AG08396 (cell line): ENCODE measurements at places on chromosomes 13 and 19.

GRCh38 chr13:51682686-51683085 lies 98.4 kb downstream of the WDFY2 start:
- no peak for DNase-seq

- peak; percentile 82 for DNase-seq
Observed at GRCh38 chr19:49145573-49146407, 9.4 kb downstream of the HRC start.

- DNase-seq, result peak; percentile 43
Observed at GRCh38 chr19:13881692-13882418, 4.9 kb downstream of the NANOS3 start.

DNA sequence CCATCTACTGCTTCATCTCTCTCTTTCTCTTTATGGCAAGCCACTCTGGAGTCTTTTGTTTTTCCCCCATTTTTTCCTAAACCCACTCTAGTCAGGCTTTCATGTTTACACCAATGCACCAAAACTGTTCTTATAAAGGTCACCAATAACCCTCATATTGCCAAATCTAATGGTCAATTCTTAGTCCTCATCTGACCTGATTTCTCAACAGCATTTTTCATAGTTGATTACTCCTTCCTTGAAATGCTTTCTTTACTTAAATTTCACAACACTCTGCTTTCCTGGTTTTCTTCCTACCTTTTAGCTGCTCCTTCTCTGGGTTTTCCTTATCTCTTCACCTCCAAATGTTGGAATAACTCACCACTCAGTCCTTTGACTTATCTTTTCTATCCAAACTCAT lies 47.9 kb downstream of the MICU2 start:
- DNase-seq, result no peak

DNA sequence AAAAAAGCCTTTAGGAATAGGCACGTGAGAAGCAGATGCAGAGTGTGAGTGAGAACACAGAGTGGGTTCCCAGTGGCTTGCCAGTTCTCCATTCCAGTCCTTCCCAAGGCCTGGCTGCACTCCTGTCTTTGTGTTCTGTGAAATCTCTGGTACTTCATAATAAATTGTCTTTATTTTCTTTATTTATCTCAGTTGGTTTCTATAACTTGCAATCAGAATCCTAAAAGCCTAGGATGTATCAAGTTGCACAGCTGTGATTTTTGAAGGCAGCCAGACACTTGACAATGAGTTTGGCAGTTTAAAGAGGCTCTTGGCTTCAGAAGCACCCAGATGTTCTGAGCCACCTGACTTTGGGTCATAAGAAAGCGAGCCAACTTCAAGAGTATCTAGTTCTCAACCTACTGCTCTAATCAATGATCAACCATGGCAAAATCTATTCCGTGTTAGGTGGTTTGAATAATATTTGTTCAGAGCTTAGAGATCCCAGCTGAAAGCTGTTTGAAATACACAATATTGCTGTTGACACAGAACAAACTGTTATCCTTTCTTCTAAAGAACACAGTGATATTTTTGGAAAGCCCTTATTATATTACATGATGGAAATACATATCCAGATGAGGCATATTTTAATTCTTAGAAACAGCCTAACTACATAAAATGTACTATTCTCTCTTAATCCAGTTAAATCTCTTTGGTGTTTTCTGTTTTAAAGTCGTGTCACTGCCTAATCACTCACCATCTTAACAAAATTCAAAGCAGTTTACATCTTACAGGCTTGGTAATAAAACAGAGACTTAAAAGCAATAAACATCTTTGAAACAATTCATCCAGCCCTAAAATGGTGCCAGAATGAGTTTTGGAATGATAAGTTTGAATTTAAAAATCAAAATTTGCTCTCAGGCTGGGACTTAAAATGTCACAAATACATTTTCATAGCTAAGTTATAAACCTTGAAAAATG lies 483.0 kb upstream of the NBEA start:
- DNase-seq, result no peak

DNA sequence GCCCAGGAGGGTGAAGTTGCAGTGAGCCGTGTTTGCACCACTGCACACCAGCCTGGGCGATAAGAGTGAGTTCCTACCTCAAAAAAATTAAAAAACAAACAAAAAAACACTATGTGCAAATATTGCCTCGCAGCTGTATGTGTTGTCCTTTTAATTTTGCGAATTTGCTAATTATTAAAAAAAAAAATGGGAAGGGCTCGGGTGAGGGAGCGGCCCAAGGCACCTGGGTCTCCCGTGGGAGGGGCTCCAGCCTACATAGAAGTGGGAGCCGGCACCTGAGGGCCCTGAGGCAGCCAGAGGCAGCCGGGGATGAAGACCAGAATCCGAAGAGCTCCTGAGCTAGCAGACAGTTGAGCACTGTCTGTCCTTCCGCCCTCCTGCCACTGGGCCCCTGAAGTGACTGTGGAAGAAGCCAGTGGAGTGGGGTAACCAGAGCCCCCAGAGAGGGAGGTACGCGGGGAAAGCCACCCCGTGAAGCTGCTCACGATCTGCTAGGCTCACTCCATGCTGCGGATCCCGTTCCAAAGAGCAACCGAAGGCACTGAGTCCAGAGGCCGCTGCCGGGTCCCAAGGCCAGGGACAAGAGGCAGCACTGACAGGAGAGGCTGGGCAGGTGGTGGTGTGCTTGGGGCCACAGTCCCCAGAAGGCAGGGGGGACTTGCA lies 6.5 kb downstream of the IZUMO4 start:
- no peak for DNase-seq

GRCh38 chr19:13974073-13974472 lies 21.8 kb downstream of the DCAF15 start:
- DNase-seq, result no peak

- DNase-seq, result peak; percentile 47
Observed at GRCh38 chr19:58001895-58002369, 688 bp downstream of the ZNF606 start.

DNA sequence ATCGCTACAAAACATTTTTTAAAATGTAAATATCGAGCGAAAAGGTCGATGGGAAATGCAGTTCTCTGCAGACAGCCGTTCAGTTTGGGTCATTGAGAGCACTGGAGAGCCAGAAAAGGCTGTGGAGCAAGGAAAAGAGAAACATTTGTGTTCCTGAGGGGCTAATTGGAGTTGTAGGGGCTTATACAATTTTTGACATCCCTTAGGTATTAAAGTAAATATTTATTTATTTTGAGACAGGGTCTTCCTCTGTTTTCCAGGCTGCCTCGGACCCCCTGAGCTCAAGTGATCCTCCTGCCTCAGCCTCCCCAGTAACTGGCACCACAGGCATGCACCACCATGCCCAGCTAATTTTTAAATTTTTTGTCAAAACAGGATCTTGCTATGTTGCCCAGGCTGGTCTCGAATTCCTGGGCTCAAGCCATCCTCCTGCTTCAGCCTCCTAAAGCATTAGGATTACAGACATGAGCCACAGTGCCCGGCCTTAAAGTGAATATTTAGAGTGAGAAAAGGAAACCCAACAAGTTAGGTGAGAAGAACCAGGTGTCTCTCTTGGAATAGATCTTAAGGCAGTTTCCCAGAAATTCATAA lies 825 bp upstream of the YIF1B start:
- DNase-seq, result no peak

- DNase-seq, result peak; percentile 75
Observed at GRCh38 chr13:52411629-52412028, 5.7 kb upstream of the THSD1 start.

GRCh38 chr19:18194554-18195238 lies 1.7 kb downstream of the MPV17L2 start:
- DNase-seq, result no peak

DNA sequence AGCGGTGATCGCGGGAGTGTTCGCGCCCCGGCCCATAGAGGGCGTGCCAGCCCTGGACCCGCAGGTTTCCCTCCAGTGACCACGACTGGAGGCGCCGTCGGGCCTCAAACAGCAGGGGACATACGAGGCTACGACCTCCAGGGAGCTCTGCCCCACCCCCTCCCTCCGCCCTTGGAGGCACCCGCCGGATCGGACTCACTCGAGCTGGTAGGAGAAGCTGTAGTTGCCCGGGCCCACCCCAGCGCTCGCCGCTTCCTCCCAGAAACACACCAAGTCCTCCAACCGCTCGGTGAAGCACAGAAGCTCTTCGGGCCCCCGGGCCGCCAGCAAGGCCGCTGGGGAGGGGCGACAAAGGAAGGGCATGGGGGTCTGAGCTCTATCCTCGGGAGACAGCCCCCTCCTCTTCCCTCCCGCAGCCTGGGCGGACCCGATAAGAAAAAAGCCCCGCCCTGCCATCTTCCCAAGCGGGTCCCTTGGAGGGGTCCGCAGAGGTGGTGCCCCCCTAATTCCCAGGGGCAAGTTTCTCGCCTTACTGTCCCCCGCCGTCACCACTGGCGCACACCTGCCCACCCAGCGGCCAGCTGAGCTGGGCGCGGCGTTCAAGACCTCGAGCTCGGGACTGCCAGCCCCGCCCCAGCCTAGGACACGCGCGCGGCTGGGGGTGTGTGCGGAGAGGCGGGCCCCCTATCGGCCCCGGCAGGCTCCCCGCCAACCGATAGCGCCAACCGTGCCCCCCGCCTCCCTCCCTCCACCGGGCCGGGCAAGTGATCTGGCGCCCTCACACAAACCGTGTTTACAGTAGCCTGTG lies 1.0 kb downstream of the EPOR start:
- peak; percentile 68 for DNase-seq

DNA sequence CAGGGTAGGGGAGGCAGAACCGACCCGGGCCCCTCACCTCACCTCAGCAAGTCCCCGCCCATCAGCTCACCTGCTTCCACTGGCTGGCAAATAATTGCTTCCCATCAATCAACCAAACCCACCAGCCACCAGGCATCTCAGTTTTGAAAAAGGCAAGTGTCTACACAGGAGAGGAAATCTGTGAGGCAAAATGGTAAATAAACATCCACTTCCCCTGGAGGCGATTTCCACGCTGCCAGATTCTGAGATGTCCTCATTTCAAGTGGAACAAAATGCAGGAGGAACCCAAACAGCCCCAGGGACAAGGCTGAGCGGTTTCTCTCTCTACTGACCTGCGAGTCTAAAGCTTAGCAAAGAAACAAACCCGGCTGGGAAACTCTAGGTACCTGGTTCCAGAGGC lies 117.5 kb downstream of the CRYL1 start:
- no peak for DNase-seq

DNA sequence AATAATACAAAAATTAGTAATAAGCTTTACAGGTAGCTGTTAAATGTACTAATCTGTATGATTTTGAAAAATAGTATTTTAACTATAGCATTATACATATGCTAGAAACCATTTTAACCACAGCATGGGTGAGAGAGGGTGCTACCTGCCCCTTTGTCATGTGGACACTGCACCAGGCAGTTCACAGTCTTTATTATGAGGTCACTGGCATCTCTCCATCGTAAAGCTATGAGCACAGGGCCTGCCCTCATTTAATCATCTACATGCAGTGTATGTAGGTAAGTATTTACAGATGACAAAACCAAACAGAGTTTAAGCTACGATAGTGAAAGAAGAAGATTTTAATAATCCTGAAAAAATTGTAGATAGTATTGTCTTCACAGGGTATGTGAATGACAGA lies 21.7 kb downstream of the EDNRB start:
- no peak for DNase-seq

- no peak for DNase-seq
Observed at GRCh38 chr19:46217476-46217875, 12.1 kb upstream of the IGFL1 start.

DNA sequence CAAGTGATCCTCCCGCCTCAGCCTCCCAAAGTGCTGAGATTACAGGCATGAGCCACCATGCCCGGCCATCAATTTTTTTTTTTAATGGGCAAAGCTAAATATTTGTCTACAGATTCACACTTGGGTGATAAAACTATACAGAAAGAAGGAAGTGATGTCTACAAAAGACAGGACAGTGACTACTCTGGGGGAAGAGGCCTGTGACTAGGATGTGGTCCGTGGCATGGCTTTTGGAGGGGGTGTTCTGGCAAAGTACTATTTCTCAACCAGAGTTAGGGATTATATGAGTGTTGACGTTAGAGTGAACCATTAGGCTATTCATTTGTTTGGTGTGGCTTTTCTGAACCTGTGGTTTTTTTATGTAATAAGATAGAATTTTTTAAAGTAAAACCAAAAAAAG lies 42.7 kb downstream of the INSR start:
- no peak for DNase-seq

DNA sequence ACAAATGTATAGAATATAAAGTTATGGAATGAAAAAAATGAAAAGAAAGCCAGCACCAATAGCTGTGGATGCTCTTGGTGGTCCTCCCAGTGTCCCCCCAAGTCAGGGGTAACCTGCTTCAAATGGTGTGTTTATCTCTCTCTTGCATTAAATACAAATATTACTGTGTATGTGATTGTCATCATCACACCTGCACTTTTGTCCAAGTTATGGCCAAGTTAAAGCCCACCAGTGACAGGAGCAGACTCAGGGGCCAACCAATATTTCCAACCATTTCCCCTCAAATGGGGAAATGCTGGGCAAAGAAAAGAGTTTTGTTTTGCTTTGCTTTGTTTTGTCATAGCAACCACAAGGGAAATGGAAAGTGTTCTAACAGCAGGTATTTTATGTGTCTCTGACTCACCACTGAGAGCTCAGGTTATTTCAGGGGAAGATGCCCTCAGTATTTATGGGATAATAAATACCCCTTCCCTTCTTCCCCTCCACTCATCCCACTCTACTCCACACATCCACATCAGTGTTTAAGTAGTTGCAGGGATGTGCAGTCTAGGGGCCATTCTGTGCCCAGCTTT lies 133.6 kb downstream of the COL4A1 start:
- DNase-seq, result no peak

- no peak for DNase-seq
Observed at GRCh38 chr13:99347335-99347878, 40.2 kb upstream of the GPR183 start.

GRCh38 chr13:78065141-78065540 lies 146.5 kb upstream of the EDNRB start:
- no peak for DNase-seq

- DNase-seq, result no peak
Observed at GRCh38 chr13:47421525-47421924, 524.7 kb upstream of the HTR2A start.

DNA sequence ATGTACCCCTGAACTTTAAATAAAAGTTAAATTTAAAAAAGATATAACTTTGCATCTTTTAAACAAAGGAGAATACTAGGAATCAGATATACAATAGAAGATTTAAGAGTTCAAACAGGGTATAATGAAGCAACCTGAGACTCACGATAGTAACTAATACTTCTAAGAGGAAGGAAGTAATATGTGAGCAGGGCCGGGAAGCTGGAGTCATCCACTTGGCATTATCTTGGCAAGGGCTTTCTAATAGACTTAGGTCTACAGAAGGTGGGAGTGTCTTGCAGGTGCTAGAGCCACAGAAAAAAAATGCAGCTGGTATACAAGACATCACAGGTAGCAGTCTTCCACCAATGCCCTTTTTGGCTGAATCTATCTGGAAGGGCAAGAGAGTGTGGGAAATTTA lies 231.9 kb downstream of the KCTD12 start:
- no peak for DNase-seq

GRCh38 chr19:48543121-48543710 lies 8.8 kb upstream of the SULT2B1 start:
- DNase-seq, result peak; percentile 47

- no peak for DNase-seq
Observed at GRCh38 chr13:27371932-27372331, 52.5 kb upstream of the GTF3A start.
